ENCODE measurements at places on chromosomes 6 and 20. TPM values are rescaled to one million over a fixed set of nuclear protein-coding genes. Genes with fewer than 3 reads are reported as not detected.

The THBS2 gene
- total RNA-seq, result not detected

The NR2E1 gene
- 0.03 TPM for total RNA-seq

The C20orf202 gene
- total RNA-seq, result not detected

The PPP1R14C gene
- total RNA-seq, result not detected

The TOX2 gene
- total RNA-seq, result 6.2 TPM

The LY6G6D gene
- total RNA-seq, result not detected

The MYCT1 gene
- total RNA-seq, result not detected

The SYNDIG1 gene
- not detected for total RNA-seq

The PDYN gene
- total RNA-seq, result not detected

The GPR6 gene
- not detected for total RNA-seq

The FERMT1 gene
- total RNA-seq, result 0.13 TPM

The SLC22A1 gene
- not detected for total RNA-seq

The KCNB1 gene
- total RNA-seq, result not detected

The BCAS1 gene
- 0.66 TPM for total RNA-seq

The MLN gene
- not detected for total RNA-seq

The SNHG17 gene
- 10.3 TPM for total RNA-seq

The BPIFA1 gene
- not detected for total RNA-seq

The SAMD5 gene
- total RNA-seq, result 16.2 TPM

The NFS1 gene
- total RNA-seq, result 24.7 TPM

The PCNA gene
- 409 TPM for total RNA-seq

The ZC3H12D gene
- not detected for total RNA-seq

The RHAG gene
- not detected for total RNA-seq

The SUMO4 gene
- 0.25 TPM for total RNA-seq

The C4A gene
- 1.4 TPM for total RNA-seq

The PPARD gene
- 7.4 TPM for total RNA-seq

The LY6G5B gene
- total RNA-seq, result 1.6 TPM

The ADGRB3 gene
- total RNA-seq, result not detected

The CLIC5 gene
- total RNA-seq, result 1.2 TPM

The TRAPPC3L gene
- 0.06 TPM for total RNA-seq

The C6orf132 gene
- total RNA-seq, result not detected

The TCF15 gene
- total RNA-seq, result not detected

The TMEM217 gene
- total RNA-seq, result 0.31 TPM

The APCDD1L gene
- not detected for total RNA-seq

The SLC26A8 gene
- total RNA-seq, result not detected

The HEY2 gene
- total RNA-seq, result not detected

The SCRT2 gene
- not detected for total RNA-seq

The WFDC5 gene
- not detected for total RNA-seq

The KHDC1L gene
- total RNA-seq, result not detected

The SEMG1 gene
- not detected for total RNA-seq

The MOXD1 gene
- total RNA-seq, result 37.3 TPM

The TMEM200A gene
- 6.4 TPM for total RNA-seq

The DCBLD1 gene
- total RNA-seq, result 59.1 TPM

The GSTA3 gene
- not detected for total RNA-seq

The BACH2 gene
- total RNA-seq, result 1.3 TPM

The ANKRD66 gene
- not detected for total RNA-seq

Data from SJSA1 (cell line).